ENCODE measurements at places on chromosomes 5 and 9.

DNA sequence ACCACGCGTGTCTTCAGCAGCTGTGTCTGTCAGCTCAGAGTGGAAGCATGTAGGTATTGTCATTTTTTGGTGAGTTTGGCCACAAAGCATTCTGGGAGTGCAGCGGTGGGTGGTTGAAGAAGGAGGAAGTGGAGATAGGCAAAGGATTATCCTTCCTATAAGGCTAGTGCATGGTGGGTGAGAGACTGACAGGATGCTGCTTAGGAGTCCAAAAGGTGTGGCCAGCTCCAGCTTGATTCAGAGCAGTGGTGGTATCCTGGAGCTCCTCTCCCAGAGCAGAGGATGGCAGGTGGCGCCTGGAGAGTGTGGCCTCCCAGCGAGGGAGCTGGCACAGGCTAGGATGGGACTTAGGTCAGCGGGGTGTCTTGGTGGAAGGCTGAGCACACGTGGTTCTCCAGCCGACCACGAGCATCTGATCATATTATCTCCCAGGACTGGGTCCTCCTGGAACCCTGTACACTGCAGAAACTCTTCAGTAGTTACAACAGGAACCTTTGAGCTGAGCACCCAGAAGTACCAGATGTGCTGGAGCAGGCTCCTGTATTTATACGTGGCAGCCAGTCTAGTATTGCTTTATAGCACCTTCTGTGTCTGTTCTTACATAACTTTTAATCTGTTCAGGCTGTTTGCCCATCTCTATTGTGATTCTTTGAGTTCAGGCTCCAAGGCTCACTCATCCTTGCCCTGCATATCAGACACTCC is 29.6 kb downstream of the MAML1 start:
- DNase-seq: no peak

- DNase-seq: no peak
Observed at GRCh38 chr5:77266291-77266690, 55.8 kb downstream of the PDE8B start.

DNA sequence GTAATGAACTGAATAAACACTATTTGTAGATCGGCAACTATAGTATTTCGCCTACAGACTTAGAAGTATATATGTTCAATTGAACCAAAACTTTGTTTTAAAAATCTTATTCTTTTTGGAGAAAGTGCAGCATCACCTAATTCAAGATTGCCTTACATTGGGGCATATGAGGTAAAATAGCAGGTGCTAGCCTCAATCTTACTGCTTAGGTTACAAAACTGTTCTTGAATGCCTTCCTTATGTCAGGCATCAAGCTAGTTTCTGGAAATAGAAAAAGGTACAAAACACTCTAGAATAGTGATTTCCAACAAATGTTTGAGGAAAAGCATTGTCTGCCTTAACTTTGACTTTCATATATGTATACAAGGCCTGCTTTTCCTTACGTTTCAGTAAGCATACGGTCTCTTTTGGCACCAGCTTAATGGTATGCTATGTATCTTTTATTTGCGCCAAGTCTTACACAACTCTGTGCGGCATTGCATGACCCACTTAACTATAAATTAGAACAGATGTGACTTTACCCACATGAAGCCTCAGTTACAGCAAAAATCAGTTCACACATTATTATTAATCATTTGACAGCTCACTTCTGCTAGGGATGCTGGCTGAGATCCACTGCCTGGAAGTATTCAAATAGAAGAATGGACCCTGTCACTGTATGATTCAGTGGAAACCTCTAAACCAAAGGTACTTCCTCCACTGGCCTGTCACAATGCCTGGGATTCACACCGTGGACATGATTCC is 174.1 kb downstream of the PRELID2 start:
- no peak for DNase-seq

GRCh38 chr5:174623433-174624019 is 100.9 kb upstream of the MSX2 start:
- no peak for DNase-seq

DNA sequence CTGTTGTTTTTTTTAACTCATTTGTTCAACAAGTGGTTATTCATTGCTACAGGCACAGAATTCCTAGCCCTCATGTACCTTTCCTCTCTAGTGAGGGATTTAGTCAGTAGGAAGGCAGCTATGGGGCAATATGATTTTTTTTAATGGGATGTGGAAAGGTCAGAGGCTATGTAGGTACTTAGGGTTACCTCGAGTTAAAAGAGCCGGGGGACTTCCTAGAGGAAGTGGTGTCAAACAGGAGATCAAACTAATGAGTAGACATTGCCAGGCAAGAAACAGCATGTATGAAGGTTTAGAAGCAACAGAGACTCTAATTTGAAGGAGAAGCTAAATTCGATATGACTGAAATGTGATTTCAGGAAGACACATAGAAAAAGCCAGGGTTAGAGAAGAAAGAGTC is 50.7 kb downstream of the ITGA2 start:
- no peak for DNase-seq

- no peak for DNase-seq
Observed at GRCh38 chr9:1001838-1002237, 25.4 kb downstream of the DMRT3 start.

GRCh38 chr5:141692919-141693725 is 11.1 kb upstream of the ARAP3 start:
- peak; percentile 17 for DNase-seq

GRCh38 chr5:173715607-173716006 is 99.2 kb upstream of the BOD1 start:
- no peak for DNase-seq

DNA sequence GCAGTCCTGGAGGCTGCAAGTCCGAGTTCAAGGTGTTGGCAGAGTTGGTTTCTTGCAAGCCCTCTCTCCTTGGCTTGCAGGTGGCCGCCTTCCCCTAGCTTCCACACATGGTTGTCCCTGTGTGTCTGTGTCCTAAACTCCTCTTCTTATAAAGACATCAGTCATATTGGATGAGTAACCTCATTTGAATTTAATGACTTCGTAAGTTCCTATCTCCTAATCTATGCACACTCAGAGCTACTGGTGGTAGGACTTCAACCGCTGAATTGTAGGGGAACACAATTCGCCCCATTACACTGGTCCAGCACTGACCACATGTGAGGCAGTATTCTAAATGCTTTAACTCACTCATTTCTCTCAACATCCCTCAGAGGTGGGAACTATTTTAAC is 25.9 kb upstream of the ADAMTS2 start:
- no peak for DNase-seq

DNA sequence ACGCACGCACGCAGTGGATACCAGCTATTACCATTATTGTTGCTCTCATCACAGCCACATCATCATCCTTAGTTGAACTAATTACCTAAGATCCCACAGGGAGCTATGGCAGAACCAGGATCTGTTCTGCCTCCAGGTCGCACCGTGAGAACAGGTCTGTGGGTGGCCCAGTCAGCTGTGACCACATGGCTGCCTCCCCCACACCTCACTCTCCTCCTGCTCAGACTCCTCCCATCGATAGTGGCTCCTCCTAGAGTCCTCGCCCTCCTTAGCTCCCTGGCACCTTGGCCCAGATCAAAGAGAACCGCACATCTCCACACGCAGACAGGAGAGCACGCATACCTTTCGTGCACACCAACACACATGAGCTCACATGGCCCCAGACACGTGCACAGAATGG is 32.4 kb upstream of the RPL26L1 start:
- no peak for DNase-seq

DNA sequence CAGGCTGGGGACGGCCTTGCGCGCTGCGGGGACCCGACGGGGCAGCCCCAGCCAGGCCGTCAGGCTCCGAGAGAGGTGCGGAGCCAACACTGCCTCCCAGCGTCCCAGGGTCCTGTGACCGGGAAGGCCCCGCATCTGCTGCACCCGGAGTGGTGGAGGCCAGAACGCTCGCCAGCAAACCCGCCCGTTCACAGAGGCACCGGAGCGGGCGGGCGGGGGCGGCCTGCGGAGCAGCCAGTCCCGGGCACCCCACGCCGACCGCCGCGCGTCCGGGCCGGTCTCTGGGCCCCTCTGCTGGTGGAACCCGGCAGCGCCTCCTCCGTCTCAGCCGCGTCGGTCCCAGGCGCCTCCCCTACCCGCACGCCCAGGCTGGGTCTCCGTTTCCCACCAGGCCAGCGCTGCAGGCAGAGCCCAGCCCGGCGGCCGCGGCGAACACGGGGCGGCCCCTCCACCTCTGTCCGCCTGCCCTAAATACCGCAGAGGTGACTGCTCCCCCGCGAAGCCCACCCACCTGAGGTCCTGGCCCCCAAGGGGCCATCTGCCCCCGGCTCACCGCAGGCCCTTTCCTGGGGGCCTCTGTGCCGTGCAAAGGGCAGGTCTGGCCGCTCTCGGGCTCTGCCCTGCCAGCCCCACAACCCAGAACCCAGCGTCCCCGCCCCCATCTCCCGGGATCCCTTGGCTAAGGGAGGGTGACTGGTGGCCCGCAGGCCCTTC is 15.9 kb downstream of the EXD3 start:
- peak; percentile 96 for DNase-seq

DNA sequence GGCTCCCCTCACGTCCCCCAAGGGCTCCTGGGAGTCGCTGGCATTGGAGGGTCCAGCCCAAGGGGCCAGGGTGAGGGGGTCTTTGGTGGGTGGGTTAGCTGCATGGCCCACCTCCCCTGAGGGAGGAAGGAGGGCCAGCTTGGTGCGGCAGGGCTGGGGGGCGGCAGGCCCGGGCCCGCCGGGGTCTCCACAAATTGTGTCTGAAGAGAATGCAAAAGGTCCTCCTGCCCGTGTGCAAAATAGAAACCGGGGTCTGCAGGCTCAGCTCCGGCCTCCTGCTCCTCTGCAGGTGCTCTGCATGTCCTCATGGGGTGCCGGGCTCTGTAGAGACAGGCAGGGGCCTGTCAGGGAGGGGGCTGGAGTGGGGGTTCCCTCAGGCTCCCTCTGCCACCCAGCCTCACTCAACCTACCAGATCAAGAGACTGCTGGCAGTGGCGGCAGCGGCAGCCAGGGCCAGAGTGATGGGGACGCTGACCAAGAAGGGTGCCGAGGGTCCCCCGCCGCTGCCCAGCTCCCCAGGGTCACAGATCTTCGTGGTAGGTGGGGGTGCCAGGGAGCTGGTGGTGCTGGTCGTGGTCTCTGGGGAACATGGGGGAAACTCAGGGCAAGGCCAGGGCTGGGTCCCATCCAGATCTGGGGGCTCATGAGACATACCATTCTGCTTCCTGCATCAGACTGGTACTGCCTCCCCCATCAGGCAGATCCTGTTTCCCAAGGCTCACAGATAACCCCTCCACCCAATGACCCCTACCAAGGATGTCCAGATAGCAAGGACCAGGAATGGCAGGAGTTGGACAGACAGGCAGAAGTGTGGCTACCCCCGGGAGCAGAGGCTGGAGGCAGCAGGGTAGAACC is 29.2 kb upstream of the ENHO start:
- no peak for DNase-seq

Data from iPS-NIHi11 (cell line).